Left ventricle myocardium superior (tissue), 1 donor: ENCODE measurements at places on chromosomes 5 and 9.

GRCh38 chr9:84953252-84953773 lies 283.8 kb downstream of the NTRK2 start:
- no peak for DNase-seq

GRCh38 chr5:177133853-177134696 lies 502 bp downstream of the NSD1 start:
- peak; percentile 65 for DNase-seq

- DNase-seq: no peak
These were observed 284.3 kb downstream of the CCDC171 start for GRCh38 chr9:15837079-15837679.

DNA sequence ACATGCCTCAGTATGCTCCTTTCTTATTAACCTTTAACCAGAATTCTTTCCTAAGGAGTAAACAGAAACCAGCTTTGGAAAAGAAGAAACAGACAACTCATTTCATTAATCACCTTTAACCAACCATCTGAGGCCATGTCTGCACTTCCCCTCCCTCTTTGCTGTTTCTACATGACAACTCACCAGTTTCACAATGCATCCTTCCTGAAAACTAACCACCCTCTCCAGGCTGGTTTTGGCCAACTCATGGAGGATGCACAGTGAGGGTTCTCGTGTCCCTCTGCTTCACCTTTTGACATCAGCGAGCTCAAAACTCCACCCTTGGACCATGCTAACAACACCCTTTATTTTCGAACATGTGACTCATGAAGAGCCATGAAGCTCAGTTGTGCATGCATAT lies 244.1 kb downstream of the ELAVL2 start:
- DNase-seq: no peak

DNA sequence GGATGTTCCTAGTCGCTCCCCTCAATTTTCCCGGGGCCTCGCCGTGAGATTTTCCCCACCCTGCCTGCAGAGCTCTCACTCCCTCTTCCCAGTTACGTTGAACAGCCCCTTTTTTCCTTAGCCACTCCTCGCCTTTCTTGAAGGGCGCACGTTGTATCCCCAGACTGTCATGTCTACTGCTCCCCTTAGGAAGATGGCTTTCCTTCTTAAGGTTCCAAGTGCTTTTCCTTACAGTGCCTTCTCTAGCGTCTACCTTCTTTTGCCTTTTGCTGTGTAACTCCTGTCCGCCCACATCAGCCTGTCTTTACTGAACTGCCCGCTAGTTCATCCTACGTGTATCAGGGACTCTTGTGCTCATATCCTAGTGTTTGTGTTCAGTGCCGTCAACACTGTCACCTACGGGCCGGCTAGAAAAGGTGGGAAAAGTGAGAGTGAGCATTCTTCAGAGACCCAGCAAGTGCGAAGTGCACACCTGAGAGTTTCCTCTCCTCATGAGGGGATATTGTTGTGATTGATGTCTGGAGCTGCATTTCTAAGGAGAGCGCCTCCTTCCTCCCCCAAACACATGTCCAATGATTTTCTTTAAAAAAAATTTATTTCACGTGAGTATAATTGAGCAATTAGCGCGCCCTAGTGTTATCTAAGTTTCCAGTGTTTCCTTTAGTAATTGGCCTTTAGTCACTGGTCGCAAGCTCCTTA lies 764 bp downstream of the CAMLG start:
- DNase-seq: no peak

DNA sequence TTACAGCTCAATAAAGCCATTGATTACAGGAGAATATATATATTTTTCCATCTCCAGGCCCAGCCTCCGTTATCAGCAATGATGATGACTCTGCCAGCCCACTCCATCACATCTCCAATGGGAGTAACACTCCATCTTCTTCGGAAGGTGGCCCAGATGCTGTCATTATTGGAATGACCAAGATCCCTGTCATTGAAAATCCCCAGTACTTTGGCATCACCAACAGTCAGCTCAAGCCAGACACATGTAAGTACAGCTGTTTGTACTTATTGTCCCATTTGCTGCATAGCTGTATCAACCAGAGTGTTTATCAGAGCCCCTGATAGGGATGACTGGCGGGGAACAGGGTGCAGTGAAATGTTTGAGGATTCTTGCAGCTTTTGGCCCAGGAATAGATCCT lies 197.7 kb downstream of the NTRK2 start:
- DNase-seq: no peak
